T-helper 2 cell (primary cell): ENCODE measurements at places on chromosomes 1 and 21.
A peak's percentile ranks its signal among the peaks of the same experiment; 100 is the strongest.

- no peak for DNase-seq
These were observed 60.8 kb downstream of the LRRN2 start for GRCh38 chr1:204624631-204625216.

GRCh38 chr1:10514490-10515235 is 39.9 kb downstream of the PEX14 start:
- DNase-seq: peak; percentile 57

DNA sequence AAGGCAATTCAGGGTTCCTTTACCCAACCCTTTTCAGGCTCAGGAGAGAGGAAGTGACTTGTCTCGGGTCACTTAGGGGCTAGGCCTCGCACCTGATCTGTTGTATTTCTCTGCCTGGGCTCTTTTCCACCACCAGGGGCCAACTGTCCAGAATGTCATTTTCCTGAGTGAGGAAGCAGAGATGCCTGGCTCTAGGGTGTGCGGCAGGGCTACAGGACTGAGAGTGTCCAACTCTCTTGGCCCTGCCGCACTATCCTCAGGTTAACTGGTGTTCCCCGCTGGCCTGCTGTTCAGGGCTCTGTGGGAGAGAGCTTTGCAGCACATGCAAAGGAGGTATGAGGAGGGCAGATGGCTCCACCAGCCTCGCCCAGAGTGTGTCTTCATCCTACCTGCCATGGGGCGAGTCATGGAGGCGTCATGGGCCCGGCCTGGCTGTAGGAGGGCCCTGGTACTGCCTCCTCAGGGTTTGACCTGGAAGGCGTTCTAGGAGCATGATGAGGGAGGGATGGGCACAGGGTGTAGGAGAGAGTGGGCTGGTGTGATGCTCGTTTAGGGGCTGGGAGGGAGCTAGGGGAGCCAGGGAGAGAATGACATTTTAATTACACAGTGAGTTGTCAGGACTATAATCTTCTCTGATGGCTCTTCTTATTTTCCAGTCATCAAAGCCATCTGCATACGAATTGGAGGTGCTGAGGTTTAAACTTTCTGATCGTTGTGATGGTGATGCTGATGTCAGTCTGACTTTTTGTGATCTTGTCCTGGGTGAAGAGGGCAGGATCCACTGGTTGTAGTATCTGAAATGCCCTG is 128.3 kb downstream of the NOS1AP start:
- no peak for DNase-seq

- DNase-seq: no peak
These were observed 391.9 kb downstream of the GPATCH2 start for GRCh38 chr1:217238945-217239344.

DNA sequence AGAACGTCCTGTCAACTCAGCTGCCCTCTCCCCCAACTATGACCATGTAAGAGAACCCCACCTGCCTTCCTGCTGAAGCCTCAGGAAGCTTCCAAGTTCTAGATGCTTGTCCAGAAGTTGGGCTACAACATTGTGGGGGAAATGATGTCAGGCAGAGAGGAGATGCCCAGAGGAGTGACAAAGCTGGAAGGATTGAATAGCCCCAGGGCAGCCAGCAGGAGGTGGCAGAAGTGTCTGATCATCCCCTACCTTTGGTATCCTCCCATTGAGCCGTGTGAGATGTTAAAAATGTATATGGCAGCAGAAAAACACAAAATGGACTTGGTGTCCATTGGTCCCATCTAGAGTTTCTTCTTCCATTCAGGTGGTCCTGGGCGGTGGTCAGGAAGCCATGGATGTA is 6.6 kb downstream of the EIF3I start:
- DNase-seq: no peak

DNA sequence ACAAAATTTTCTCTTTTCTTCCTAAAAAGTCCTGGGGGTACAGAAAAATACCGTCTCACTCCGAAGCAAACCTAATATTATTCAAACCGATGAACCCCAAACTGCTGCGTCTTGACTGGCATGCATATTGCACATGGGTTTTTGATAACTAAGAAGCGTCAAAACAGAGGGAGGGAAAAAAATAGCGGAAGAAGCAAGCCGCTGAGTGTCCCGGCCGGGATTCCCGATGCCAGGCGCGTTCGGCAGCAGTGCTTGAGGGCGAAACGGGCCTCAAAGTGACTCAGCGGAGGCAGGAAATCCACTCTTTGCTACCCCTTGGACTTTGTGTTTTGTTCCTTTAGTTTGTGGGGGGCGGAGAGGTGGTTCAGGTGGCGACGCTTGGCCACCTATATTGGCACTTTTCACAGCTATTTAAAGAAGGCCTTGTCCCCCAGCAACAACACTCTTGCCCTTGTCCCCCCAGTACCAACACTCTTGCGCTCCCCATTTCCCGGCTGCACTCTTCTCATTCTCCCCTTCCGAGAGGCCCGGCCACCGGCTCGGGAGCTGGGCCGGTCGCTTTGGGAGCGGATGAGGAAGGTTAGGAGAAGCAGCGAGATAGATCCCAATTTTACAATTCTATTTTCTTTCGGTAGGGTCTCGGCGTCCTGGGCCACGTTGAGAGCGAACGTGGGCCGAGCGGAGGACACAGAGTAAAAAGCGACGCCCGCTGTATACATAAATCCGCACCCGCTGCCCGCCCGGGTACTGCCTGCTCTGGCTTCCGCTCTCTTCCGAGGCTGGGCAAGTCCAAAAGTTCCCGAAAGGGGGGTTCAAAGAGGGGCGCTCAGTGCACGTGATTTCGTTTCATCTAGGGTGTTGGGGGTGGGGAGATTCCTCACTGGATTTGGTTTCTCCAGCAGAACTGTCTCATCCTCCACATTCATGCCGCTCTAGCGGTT is 2.5 kb downstream of the LMX1A start:
- no peak for DNase-seq

DNA sequence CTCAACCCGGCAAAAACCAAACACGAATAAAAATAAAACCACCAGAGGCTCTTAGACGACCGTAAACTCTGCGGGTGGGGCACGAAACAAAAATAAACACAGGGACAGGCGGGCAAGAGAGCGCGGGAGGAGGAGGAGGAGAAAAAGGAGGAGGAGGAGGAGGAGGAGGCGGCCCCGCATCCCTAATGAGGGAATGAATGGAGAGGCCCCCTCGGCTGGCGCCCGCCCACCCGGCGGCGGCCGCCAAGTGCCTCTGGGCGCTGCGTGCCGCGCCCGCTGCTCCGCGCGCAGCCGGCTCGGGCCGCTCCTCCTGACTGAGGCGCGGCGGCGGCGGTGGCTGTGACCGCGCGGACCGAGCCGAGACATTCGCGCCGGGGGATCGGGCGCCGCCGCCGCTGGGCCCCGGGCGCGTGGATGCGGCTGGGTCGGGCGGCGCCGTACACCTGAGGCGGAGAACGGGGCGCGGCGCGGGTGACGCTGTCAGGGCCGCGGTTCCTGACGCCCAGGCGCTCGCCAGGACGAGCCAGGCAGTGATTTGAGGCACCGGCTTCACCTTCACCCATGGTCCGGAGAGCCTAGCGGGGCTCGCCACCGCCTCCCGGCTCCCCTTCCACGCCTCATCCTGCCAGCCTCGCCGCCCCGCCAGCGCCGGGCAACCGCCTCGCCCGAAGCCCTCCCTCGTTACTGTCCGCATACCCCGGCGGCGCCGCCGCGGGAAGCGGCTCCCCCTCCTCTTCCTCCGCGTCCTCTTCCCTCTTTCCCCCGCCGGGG is at the start of gene MARK1:
MARK1 (plus strand) TSS at position 229 of the 771 bp plus-strand sequence. CDS start 687 bp downstream, outside the sequence.
- no peak for DNase-seq

DNA sequence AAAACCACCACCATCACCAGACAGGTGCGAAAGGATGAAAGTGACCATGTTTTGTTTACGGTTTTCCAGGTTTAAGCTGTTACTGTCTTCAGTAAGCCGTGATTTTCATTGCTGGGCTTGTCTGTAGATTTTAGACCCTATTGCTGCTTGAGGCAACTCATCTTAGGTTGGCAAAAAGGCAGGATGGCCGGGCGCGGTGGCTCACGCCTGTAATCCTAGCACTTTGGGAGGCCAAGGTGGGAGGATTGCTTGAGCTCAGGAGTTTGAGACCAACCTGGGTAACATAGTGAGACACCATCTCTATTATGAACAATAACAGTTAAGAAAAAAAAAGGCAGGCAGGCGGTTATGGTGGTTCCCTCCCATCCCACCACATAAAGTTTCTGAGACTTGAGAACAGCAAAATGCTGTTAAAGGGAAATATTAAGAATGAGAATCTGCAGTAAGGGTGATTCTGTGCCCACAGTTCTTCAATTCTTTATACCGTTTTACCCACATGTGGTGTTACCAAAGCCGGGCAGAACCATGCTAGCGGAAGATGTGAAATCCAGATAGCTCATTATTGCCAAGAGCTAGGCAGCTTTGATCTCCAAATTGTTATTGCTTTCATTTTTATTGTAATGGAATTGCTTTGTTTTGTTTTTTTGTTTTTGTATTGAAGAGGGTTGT is 34.5 kb upstream of the TDRD10 start:
- no peak for DNase-seq

- DNase-seq: no peak
These were observed 88.7 kb downstream of the C1orf94 start for GRCh38 chr1:34265396-34265795.

DNA sequence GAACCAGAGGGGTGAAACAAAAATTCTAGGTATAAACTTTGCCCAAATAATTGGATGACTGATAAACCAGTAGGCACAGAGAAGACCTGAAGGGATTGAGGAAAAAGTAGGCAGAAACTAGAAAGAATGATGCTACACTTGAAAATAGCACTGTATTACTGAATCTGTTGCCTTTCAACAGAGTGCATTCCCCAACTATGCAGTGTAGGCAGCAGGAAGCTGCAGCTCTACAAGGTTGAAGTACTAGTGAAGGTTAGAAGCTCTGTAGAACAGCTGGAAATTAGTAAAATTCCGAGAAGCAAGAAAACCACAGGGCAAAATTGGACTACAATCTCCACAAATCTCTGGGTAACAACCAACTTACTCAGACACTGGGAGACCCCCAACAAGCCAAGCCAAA is 27.4 kb downstream of the ZNF644 start:
- DNase-seq: no peak

DNA sequence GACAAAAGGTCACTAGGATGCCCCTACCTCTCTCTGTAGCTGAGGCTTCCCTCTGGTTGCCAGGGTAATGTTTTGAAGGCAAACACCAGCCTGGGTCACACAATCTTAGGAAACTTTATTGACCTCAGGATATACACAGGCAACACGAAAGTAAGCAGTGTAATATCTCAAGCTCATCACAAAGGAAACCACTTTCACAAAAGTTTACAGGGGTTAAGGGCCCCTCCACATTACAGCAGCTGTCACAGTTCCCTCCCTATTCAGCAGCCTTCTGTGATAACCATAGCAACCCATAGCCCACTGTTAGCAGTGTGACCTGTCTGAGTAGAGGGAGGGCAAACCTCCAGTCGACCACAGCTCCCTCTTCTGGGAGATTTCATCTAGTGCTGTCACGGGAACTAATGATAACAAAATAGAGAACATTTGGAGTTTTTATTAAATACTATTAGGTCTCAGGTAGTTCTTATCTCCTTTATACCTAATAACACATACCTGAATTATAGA is 149.8 kb downstream of the PTPRC start:
- no peak for DNase-seq

DNA sequence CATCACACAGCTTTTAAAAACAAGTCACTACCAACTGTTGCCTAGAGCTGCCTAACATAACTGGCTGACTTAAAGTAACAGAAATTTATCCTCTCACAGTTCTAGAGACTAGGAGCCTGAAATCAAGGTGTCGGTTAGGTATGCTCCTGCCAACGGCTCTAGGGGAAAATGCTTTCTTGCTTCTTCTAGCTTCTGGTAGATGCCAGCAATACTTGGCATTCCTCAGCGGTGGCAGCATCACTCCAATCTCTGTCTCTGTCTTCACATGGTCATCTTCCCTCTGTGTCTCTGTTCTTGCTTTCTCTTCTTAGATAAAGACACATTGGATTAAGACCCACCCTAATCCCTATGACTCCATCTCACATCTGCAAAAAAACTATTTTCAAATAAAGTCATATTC is 51.5 kb downstream of the DMRTA2 start:
- no peak for DNase-seq

- DNase-seq: no peak
These were observed 222.3 kb downstream of the RHOU start for GRCh38 chr1:228957535-228957934.

GRCh38 chr1:22283596-22283995 is 140.7 kb upstream of the WNT4 start:
- no peak for DNase-seq

GRCh38 chr1:246165826-246166709 is 341.0 kb downstream of the SMYD3 start:
- DNase-seq: no peak

- no peak for DNase-seq
These were observed 42.4 kb downstream of the TTC39A start for GRCh38 chr1:51287966-51288365.

DNA sequence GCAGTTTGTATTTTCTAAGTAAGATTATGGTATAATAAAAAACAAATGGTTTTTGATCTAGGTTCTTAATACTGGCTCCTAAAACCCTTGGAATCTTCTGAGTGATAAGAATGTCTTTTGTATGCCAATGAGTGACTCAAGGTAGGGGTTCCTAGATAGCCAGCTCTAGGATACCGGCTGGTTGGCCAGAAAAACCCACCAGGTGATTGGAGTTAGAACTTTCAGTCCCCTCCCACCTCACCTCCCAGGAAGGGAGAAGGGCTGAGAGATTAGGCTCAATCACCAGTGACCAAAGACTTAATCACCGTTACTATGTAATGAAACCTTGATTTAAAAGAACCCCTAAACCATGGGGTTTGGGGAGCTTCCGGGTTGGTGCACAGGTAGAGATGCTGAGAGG is 8.7 kb upstream of the BRDT start:
- no peak for DNase-seq

DNA sequence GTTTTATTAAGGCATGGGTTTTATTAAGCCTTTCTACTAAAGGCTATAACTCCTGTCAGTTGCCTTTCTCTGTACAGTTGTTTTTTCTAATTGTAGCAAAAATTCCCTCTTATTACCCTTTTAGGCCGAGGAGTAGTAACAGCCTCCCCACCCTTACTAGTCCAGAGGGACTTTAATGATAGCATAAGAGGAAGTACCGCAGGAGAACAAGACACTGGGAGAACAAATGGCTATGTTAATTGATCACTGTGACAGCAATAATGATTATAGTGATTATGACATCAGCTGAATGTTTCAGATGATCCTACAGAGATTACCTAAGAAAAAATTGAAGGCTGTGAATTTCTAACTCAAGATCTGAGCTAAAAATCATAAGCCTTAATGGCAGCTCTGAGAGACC is 383.0 kb upstream of the PTBP2 start:
- DNase-seq: no peak

GRCh38 chr1:227318853-227319607 is 738 bp upstream of the CDC42BPA start:
- no peak for DNase-seq

DNA sequence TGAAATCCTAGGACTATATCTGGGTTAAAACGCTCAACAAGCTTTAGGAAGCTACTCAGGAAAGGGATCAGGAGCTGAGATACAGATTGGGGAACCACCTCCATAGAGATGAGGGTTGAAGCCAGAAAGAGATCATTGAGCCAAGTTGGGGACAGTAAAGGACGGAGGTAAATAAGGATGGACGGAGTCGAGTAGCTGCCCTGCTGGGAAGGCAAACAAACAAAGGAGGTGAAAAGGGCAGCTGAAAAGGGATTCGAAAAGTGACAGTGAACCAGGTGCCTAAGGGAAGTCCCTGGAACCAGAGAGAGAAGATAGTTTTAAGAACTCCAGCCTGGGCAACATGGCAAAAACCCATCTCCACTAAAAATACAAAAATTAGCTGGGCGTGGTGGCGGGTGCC is 6.3 kb upstream of the CAMSAP2 start:
- DNase-seq: no peak
